Gastroesophageal sphincter (tissue), 4 donors: ENCODE measurements at places on chromosomes 4 and X. TPM values are rescaled to one million over a fixed set of nuclear protein-coding genes. Genes with fewer than 3 reads are reported as not detected.

GRCh38 chr4:47145630-47146029, 114.3 kb downstream of the GABRB1 start:
- no peak for ATAC-seq

DNA sequence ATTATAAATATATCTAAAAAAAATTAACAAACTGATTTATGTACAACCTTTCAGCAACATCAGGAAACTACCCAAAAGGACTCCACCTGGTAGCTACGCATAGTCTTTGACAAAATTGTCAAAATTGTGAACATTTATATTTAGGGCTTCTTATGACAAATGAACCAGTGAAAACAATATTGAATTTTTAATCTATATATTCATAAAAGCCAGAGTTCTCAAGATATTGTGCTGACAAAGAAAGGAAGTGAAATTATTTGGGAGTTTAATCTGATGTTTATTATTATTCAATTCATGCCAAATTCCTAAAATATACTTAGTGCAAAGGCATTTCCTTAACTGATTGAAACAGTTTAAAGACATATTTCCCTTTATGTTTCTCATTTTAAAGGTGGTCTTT, 5.3 kb upstream of the SULT1B1 start:
- no peak for ATAC-seq

- no peak for ATAC-seq
These were observed 104.3 kb downstream of the PARM1 start for GRCh38 chr4:75037252-75037651.

GRCh38 chr4:54659749-54660535, 2.2 kb downstream of the KIT start:
- no peak for ATAC-seq

- no peak for ATAC-seq
These were observed 133.3 kb downstream of the DCK start for GRCh38 chr4:71126719-71127118.

DNA sequence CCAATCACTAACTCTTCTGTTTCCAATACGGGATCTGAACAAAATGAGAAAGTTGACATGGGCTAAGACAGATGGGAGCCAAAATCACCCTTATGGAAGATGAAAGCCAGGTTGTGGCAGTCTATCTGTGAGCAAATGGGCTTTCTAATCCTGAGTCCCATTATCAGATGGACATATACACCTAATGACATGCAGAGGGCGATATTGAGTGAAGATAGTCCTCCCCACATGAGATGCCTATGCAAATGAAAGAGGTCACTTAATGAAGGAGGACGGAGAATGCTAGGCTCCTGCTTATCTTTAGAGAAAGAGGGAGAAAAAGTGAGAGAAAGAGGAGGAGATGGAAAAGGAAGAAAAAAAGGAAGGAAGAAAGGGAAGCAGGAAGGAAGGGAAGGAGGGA, 547.5 kb downstream of the NLGN4X start:
- ATAC-seq: no peak

- no peak for ATAC-seq
These were observed 708.9 kb downstream of the IL1RAPL1 start for GRCh38 chrX:29295987-29296680.

DNA sequence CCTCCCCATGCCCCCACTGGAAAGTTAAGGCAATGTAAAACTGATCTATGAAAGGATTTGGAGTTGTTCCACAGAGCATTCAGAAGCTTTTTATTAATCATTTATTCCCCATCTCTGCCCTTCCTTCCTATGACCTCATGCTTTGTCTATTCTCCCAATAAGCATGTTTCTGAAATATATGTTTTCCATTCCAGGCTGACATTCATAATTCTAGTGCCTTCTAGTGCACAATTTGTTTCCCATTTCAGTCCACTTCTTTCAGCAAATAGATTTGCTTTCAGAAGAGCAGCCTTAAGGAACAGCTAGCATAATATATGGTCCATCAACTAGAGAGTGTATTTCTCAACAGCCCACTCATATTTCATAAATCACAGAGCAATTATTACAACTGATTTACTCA, 77.1 kb upstream of the ATXN3L start:
- ATAC-seq: no peak

The CENPVL2 gene
- total RNA-seq: not detected

The TGIF2LX gene
- total RNA-seq: not detected
